HFFc6 (cell line): ENCODE measurements at places on chromosomes 7 and 10.

GRCh38 chr10:7117806-7118674 lies 292.8 kb downstream of the SFMBT2 start:
- H3K27ac ChIP-seq: no peak overlapping the region
- no peaks in the 10 kb centered on the region for H3K4me1 ChIP-seq
- no peak for DNase-seq
- H3K36me3 ChIP-seq: no peaks in the 10 kb centered on the region
- no peaks in the 10 kb centered on the region for H3K27me3 ChIP-seq
- H3K4me3 ChIP-seq: no peak overlapping the region

DNA sequence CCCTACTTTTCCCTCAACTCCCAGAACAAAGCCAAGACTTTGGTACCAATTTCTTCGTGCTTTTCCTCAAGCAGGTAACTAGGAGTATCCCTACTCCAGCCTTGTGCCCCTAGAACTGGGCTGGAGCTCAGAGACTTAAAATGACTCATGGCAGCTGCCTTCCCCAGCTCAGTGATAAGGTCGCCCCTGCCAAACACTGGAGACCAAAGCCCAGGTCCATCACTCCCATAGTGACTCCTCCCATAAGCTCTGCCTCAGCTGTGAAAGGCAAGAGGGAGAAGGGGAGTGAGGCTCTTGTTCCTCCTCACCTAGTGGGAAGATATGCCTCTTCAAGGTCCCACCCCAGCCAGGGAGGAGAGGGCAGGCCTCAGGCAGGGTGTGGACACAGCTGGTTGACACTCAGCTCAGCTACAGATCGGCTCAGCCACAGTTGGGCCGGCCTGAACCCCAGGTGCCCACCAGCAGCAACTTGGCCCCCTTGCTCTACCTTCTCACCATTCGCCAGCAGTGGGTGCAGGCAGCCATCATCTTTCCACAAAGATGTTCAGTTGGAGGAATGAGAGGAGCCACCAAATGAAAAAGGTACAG lies 13.8 kb upstream of the CYREN start:
- peaks cover 59% of the 10 kb centered on the region for H3K36me3 ChIP-seq
- H3K27me3 ChIP-seq: no peaks in the 10 kb centered on the region; the same call in 1 of the 2 replicates
- no peak overlapping the region for H3K27ac ChIP-seq
- no peak overlapping the region for H3K4me3 ChIP-seq
- DNase-seq: no peak

- H3K4me3 ChIP-seq: peak overlapping the region; percentile 73
- peaks cover 13% of the 10 kb centered on the region for H3K27me3 ChIP-seq
- DNase-seq: no peak
Observed at GRCh38 chr10:87579563-87579962, 74.9 kb downstream of the MINPP1 start.

DNA sequence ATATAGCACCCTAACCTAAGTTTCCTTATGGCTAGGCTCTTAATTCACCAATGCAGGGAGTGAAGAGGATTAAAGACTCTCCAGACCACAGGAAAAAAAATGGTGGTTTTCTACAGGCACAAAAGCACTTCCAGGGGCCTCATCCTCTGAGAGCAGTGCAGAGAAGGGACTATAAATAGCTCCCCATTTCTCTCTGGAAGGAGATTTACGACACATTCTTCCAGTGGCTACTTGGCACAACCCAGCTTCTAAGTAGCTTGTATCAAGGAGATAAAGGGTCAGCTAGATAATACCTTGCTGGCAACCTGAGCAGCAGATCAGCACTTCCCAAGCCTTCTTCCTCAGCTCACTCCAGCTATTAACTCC lies 73.5 kb downstream of the CRPPA start:
- peak overlapping the region; percentile 4; the same call in 1 of the 2 replicates for H3K27ac ChIP-seq
- H3K4me3 ChIP-seq: no peak overlapping the region
- H3K36me3 ChIP-seq: peaks cover 12% of the 10 kb centered on the region
- peaks cover 30% of the 10 kb centered on the region for H3K4me1 ChIP-seq
- peak; percentile 11 for DNase-seq

DNA sequence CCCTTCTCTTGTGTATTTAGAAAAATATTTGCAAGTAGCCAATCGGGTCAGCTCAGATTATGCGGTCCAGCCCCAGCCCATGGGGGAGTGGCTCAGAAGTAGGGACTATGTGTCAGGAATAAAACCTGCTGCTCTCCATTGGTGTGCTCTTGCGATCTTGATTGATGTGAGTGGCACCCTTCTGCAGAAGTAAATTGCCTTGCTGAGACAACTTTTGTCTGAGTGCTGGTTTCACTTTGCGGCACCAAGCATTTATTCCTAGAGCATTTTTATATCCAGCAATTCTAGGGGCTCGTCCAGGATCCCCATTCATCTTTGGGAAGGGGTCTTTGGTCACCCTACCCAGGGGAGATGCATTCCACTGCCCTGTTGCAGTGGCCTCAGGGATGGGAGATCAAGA lies 26.1 kb upstream of the FAM221A start:
- peaks cover 9% of the 10 kb centered on the region for H3K36me3 ChIP-seq
- no peak overlapping the region for H3K27ac ChIP-seq
- peaks cover 1% of the 10 kb centered on the region for H3K27me3 ChIP-seq

DNA sequence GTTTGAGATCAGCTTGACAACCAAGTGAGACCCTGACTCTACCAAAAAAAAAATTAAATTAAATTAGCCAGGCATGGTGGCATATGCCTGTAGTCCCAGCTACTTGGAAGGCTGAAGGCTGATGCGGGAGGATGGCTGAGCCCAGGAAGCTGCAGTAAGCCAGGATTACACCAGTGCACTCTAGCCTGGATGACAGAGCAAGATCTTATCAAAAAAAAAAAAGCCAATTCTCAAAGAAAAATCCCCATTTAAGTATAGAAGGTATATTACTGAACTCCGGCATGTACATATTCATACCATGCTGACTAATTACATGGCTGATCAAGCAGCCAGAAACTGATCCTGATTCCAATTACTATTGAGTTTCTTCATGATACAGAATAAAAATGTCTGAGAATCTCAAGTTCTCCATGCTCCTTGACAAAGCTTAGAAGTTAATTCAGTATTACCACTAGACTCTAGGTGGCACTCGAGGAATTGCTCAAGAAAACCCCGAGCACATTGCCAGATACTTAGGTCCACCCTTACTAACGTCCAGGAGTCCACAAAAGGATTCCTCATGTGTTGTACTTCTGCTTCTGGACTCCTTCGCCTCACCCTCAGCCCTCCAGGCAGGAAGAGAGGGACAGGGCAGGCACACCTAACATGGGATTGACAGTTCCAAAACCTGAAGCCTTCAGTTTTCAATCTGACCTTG lies 148.9 kb downstream of the PARD3 start:
- peak overlapping the region; percentile 39; the same call in 1 of the 2 replicates for H3K4me3 ChIP-seq
- H3K27ac ChIP-seq: peak overlapping the region; percentile 61
- peaks cover 30% of the 10 kb centered on the region for H3K4me1 ChIP-seq
- H3K36me3 ChIP-seq: no peaks in the 10 kb centered on the region
- DNase-seq: peak; percentile 89
- no peaks in the 10 kb centered on the region; the same call in 1 of the 2 replicates for H3K27me3 ChIP-seq

- peak overlapping the region; percentile 97 for H3K4me3 ChIP-seq
- 0 out of 2 replicates have a peak, but pooled peaks cover 1% of the 10 kb centered on the region for H3K27me3 ChIP-seq
- H3K36me3 ChIP-seq: no peaks in the 10 kb centered on the region; the same call in 1 of the 2 replicates
- H3K4me1 ChIP-seq: peaks cover 39% of the 10 kb centered on the region
- DNase-seq: no peak
- H3K27ac ChIP-seq: peak overlapping the region; percentile 86
Observed at GRCh38 chr10:59908808-59909143, 2.4 kb upstream of the CCDC6 start.

DNA sequence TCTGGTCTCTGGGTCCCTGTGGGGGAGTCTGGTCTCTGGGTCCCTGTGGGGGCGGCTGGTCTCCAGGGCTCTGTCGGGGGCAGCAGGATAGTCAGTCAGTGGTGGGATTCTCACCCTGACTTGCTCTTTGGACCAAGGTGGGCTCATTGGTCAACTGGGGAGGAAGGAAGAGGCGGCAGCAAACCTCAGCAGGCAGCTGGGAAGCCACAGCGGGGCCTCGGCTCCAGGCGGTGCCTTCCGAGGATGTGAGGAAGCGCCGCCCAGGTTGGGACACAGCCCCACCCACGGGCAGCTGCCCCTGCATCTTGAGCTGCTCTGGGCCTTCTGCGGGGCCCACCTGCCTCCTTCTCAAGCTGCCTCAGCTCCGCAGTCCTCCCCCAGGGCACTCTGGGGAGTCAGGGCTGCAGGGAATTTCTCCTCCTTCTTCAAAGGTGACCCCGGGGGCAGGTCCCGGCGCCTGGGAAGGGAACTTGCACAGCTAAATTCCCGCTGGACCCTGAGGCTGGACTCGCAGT lies 20.4 kb upstream of the KNDC1 start:
- H3K27ac ChIP-seq: no peak overlapping the region
- peaks cover 6% of the 10 kb centered on the region for H3K27me3 ChIP-seq
- peaks cover 8% of the 10 kb centered on the region; the same call in 1 of the 2 replicates for H3K4me1 ChIP-seq
- no peaks in the 10 kb centered on the region for H3K36me3 ChIP-seq
- H3K4me3 ChIP-seq: no peak overlapping the region
- DNase-seq: no peak

DNA sequence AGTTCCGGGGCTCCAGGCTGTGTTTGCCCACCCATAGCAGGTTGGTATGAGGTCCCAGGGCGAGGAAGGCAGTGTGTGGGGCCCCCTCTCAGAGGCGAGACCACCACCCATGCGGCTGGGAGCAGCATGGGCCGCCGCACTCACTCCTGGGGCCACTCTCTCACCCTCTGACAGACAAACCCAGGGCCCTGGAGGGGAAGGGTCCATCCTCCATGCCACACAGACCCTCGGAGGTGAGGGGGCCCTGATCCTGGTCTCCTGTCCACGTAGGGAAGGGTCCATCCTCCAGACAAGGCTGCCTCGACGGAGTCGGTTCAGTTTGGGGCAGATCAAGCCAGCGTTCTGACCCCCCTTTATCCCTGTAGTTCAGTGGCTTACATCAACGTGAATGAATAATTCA lies 230.8 kb downstream of the ELFN1 start:
- H3K27me3 ChIP-seq: no peaks in the 10 kb centered on the region; the same call in 1 of the 2 replicates
- no peak overlapping the region for H3K27ac ChIP-seq
- DNase-seq: no peak
- H3K4me3 ChIP-seq: no peak overlapping the region
- H3K4me1 ChIP-seq: peaks cover 15% of the 10 kb centered on the region
- H3K36me3 ChIP-seq: peaks cover 4% of the 10 kb centered on the region; the same call in 1 of the 2 replicates

GRCh38 chr10:107423903-107424302 lies 259.4 kb upstream of the SORCS1 start:
- no peaks in the 10 kb centered on the region for H3K27me3 ChIP-seq
- no peaks in the 10 kb centered on the region for H3K4me1 ChIP-seq
- no peak overlapping the region for H3K27ac ChIP-seq
- no peak overlapping the region for H3K4me3 ChIP-seq
- H3K36me3 ChIP-seq: 0 out of 2 replicates have a peak, but pooled peaks cover 4% of the 10 kb centered on the region
- no peak for DNase-seq

DNA sequence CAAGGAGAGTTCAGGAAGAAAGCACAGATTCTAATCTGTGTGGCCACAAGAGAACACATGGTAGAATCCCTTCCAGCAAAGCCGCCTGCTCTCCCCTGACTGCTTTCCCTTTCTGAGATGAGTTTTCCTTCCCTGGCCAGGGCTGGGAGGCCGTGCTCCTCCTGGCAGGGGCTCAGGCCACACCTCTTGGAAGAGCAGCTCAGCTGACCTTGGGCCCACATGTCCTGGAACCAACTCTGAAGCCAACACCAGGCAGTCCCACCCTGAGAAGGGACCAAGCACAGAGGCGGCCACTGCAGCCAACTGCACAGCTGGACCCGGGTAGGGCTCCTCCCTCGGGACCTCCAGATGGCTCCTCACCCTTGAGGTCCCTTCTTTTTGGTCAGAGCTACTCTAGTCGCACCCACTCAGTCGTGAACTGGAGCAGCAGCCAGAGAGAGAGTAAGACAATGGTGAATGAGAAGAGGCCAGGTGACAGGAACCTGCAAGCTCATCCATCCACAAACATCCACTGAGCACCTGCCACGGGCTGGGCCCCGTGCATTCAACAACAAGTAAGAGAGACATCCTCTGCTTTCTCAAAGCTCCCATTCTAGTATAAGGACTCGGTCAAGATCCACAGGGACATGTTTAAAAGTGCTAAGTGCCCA lies 40.3 kb downstream of the FAM53B start:
- H3K36me3 ChIP-seq: no peaks in the 10 kb centered on the region
- peaks cover 8% of the 10 kb centered on the region for H3K4me1 ChIP-seq
- peaks cover 1% of the 10 kb centered on the region for H3K27me3 ChIP-seq
- DNase-seq: no peak
- no peak overlapping the region for H3K4me3 ChIP-seq

DNA sequence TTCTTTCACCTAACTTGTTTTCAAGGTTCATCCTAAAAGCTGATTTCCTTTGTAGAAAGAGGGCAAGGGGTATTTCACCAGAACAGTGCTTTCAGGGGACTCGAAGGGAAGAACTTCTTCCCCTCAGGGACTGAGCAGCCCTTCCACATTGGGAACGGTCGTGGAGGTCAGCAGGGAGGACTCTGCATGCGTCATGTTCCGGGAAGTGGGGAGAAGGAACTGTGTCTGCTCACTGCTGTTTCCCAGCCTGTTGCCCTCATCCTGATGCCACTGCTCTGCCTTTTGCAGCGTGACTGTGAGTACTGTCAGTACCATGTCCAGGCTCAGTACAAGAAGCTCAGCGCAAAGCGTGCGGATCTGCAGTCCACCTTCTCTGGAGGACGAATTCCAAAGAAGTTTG lies 27.2 kb downstream of the MCM10 start:
- no peak overlapping the region for H3K4me3 ChIP-seq
- no peaks in the 10 kb centered on the region for H3K4me1 ChIP-seq
- DNase-seq: no peak
- H3K27ac ChIP-seq: no peak overlapping the region
- H3K36me3 ChIP-seq: peaks cover 14% of the 10 kb centered on the region

DNA sequence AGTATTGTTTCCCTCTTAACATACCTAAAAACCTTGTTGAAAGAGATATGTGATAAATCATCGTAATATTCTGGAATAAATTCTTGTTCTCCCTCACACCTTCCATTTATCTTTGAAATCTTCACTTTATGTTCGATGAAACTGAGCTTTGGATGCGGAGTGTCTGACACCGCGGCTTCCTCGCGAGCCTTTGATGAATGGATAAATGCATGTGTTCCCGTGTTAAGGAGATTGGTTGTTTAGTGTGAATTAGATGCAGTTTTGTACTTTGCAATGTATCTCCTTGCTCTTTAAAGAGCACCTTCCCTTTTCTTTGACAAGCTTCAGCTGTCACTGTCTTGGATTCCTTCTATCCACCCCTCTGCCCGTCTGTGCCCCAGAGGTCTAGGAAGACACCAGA lies 138.1 kb downstream of the DOCK1 start:
- H3K4me3 ChIP-seq: no peak overlapping the region
- no peak overlapping the region for H3K27ac ChIP-seq
- H3K4me1 ChIP-seq: peaks cover 42% of the 10 kb centered on the region
- peaks cover 1% of the 10 kb centered on the region; the same call in 1 of the 2 replicates for H3K27me3 ChIP-seq
- H3K36me3 ChIP-seq: peaks cover 57% of the 10 kb centered on the region
